ENCODE measurements at places on chromosomes 3 and 15.

DNA sequence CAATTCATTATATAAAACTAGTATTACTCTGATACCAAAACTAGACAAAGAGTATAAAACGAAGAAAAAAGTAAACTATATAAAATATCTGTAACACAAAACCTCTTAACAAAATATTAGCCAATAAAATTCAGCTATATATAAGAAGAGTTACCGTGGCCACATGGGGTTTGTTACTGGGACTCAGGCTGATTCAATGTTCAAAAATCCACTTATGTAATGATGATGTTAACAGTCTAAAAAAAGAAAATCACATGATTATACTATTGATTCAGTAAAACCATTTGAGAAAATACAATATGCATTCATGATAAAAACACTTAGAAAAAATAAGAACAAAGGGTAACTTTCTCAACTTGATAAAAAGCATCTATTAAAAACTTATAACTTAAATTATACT is 18.3 kb downstream of the P2RY1 start:
- no peak for DNase-seq

DNA sequence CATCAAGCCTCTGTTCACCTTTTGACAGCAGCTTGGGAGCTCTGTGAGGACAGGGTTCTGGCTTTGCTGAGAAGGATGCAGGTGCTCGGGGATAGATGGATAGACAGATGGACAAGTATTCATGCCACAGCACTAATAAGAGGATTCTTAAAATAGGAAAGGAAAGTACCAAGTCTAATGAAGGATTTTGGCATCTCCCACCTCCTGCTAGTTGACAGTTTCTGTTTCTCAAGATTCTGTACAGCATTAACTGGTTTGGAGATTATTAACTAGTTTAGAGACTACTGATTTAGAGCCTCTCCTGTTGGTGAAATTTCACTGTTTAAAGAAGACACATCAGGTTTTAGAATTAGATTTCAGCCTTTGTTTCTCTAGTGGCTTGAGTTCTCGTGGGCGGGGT is 152.3 kb downstream of the CACNA1D start:
- no peak for DNase-seq

- DNase-seq: no peak
Measured at GRCh38 chr15:85495096-85495495, 114.7 kb downstream of the AKAP13 start.

- DNase-seq: no peak
Measured at GRCh38 chr15:27454281-27455075, 483.5 kb downstream of the GABRG3 start.

DNA sequence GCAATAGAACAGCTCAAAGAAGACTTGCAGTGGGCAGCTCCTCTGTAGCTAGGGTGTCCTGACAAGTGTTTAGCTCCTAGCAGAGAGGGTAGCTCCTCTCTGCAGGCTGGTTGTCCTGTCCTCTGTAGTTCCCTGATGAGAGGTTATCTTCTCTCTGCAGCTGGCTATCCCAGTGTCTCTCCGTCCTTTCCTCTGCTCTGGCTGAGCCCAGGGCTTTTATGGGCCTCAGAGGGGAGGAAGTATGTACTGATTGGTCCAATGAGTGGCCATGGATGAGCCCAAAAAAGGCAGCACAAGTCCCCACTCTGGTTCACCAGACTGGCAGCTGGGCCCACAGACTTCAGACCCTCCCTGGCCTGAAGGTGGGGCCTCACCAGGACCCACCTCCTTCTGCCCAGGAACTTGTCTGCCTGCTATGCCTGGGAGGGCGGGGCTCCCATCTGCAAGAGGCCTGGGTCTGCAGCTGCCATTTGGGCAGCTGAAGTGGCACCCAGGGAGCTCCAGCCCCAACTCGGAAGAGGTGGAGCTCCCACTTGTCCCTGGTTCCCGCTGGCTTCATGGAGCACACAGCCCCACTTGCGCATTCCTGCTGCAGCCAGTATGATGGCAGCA is 27.2 kb upstream of the MEX3B start:
- no peak for DNase-seq

DNA sequence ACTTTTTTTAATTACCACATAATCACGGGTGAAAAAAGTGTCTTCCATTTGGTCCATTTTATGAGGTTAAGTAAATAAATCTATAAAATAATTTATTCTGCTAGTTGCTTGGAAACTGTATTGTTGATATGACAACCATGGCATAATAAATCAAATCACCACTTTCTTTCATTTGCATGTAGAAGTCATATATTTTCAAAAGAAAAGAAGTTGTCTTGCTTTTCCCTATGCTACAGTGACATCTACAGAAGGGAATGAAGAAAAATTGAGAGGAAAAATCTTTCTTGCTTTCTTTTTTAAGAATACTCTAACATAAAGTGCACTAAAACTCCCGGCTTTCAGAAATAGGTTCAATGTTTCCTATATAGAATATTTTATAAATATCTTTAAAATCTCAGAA is 228.5 kb downstream of the ZBBX start:
- DNase-seq: no peak

DNA sequence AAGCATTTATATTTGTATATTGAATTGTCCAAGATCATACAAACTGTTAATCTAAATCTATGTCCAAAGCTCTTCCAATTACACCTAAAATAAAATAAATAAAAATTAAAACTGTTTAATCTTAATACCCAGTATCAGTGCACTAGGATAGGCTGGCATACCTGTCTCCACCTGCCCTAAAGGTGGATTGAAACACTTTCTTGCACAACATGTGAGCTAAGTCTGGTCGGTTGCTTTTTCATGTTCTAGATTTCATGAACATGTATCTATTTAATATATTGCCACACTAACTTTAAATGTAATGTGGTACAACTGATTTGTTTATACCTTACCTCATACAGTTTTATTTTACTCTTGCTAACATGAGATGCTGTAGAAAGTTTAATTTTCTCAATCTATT is 193.0 kb downstream of the VGLL3 start:
- DNase-seq: no peak

DNA sequence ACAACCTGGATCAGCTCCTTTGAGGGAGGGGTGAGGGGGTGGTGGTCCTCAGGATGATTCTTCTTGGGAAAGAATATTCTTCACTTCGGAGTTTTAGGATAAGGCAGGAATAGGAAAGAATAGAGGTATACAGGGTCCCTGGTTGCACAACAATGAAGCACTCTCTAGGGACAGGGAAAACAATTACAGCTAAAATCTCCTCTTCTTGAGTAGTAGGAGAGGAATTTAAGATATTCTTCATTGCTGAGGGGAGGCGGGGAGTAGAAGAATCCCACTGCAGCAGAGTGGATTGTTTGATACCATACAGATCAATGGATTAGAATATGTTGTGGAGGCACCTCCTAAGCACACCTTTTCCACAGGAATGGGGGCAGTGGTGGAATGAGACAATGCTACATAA is 20.5 kb downstream of the SLC9C1 start:
- no peak for DNase-seq

DNA sequence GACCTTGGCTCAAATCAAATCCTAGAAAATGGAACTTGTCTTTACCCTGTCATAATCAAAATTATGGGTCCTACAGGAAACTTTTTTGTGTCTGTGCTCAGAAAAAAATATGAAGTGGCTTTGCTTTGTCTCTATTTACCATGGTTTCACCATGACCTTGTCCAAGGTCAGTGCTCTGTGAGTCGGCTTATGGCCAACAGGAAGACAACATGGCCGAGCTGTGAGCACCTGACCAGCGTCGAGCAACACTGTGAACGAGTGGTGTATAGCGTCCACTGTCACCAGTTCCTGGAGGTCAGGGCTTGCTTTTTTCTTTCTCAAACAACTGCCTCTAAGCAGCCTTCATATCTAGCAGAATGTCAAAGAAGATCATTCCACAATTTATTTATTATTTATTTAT is 67.9 kb downstream of the MYO1E start:
- no peak for DNase-seq

GRCh38 chr3:82078246-82078645 is 316.8 kb upstream of the GBE1 start:
- no peak for DNase-seq

GRCh38 chr3:157238457-157238856 is 78.5 kb upstream of the CCNL1 start:
- no peak for DNase-seq

DNA sequence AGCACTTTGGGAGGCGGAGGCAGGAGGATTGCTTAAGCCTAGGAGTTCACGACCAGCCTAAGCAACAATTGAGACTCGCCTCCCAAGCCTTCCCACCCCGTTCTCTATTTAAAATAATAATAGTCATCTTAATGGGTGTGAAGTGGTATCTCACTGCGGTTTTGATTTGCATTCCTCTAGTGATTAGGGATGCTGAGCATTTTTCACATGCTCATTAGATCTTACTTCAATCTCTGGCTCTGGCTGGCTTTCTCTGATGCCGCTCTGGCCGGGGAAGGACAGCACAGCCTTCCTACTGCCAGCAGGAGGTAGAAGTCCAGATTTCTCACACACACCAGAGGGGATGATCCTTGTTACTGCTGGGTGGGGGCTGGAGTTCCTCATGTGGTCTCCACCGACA is 7.4 kb upstream of the EIF4A2 start:
- DNase-seq: no peak

- no peak for DNase-seq
Measured at GRCh38 chr15:89785064-89785773, 9.1 kb downstream of the MESP2 start.

- no peak for DNase-seq
Measured at GRCh38 chr3:113556946-113557335, 24.6 kb downstream of the SIDT1 start.

DNA sequence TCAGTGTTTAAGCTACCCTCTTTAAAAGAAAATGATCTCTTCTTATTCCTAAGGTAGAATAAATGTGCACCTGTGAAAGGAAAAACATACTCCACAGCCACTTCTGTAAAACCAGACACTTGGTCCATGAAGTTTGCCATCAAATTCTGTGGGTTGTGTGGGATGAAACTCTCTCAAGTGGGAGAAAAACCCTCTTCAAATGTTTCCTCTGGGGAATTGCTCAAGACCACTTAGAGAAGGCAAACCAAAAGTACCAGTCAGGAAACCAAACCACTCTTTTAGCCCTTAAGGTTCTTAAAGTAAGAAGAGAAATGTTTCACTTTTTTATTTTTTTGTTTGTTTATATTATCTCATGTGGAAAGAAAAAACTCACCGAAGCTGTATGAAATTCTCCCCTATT is 1.2 kb downstream of the COL8A1 start:
- DNase-seq: no peak

- DNase-seq: peak; percentile 91
Measured at GRCh38 chr3:126355777-126356372, 1.3 kb downstream of the KLF15 start.

DNA sequence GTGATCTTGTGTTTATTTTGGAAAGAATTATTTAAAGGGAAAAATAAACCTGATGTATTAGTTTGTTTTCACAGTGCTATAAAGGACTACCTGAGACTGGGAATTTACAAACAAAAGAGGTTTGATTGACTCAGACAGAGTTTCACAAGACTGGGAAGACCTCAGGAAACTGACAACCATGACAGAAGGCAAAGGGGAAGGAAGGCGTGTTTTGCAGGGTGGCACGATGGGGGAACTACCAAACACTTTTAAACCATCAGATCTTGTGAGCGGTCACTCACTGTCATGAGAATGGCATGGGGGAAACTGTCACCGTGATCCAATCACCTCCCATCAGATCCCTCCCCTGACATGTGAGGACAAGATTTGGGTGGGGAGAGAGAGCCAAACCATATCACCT is 87.0 kb downstream of the TP63 start:
- DNase-seq: no peak

DNA sequence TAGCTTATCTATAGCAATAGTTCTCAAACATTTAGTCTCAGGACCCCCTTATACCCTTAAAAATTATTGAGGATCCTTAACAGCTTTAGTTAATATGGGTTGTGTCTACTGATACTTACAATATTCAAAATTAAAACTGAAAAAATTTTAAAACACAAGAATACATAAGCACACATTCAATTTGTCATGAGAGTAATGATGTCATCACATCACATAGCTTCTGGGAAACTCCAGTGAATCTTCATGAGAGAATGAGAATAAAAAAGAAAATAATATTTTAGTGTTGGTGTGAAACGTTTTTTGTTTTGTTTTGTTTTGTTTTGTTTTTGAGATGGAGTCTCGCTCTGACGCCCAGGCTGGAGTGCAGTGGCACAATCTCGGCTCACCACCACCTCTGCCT is 25.2 kb upstream of the ACP3 start:
- no peak for DNase-seq

DNA sequence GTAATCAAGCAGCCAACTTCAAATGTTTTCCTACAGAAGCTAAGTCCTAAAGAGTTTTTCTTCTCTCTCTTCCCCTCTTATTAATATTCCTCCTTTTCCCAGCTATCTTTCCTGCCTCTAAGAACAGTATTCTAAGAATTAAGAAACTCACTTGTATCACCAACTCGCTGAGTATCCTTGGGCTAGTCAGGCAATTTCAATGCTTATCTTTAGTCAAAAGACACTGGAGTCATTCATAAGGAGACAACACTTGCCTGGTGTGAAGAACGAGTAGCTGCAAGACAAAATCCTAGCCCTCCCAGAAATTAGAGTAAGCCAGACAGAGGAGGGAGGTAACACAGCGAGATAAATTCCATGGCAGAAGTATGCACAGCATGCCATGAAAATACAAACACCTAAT is 10.7 kb downstream of the VGLL4 start:
- no peak for DNase-seq

DNA sequence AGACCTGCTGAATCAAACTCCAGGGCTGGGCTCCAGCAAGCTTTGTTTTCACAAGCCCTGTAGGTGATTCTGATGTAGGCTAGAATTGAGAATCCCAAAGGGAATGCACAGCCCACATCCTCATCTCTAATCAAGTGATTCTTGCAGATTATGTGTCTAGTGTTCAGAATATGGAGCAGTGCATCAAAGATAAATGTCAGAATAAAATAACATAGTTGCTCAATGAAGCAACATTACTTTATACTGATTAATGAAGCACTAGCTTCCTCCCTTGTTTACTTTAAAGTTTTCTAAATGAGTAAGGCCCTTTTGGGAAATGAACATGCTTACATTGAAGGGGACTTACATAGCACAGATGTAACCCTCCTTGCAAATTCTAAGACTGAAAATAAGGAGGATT is 39.2 kb downstream of the NUP210 start:
- no peak for DNase-seq

Data from GM03348 (cell line).